Neural cell (in vitro differentiated cells): ENCODE measurements at places on chromosomes 4 and X. TPM values are rescaled to one million over a fixed set of nuclear protein-coding genes. Genes with fewer than 3 reads are reported as not detected.

Gene OTC
- not detected in 2 replicates for polyA plus RNA-seq

Gene PKD2
- 49.0 and 54.8 TPM in 2 replicates for polyA plus RNA-seq

Gene CTAG2
- not detected in 2 replicates for polyA plus RNA-seq

Gene ZFYVE28
- polyA plus RNA-seq, result 2.4 and 2.6 TPM in 2 replicates

Gene MAGEB6
- polyA plus RNA-seq, result not detected in 2 replicates

Gene PRSS12
- polyA plus RNA-seq, result 1.1 and 2.4 TPM in 2 replicates

Gene CYBB
- 0.40 and 0.83 TPM in 2 replicates for polyA plus RNA-seq

Gene BCLAF3
- polyA plus RNA-seq, result 34.6 and 148 TPM in 2 replicates

Gene MYOZ2
- polyA plus RNA-seq, result not detected in 2 replicates

Gene ANXA3
- polyA plus RNA-seq, result 0.27 and 0.74 TPM in 2 replicates

Gene GPR50
- polyA plus RNA-seq, result not detected in 2 replicates

Gene MRPL1
- polyA plus RNA-seq, result 40.2 and 41.9 TPM in 2 replicates

Gene TMEM31
- polyA plus RNA-seq, result 1.0 and 1.6 TPM in 2 replicates

Gene TRIM60
- not detected in 2 replicates for polyA plus RNA-seq

Gene EDNRA
- polyA plus RNA-seq, result 0.19 and 0.20 TPM in 2 replicates

Gene HS6ST2
- polyA plus RNA-seq, result 34.0 and 43.0 TPM in 2 replicates

Gene RAB39B
- 26.2 and 27.4 TPM in 2 replicates for polyA plus RNA-seq

Gene STPG2
- polyA plus RNA-seq, result not detected in 2 replicates

Gene ADAM29
- 0.48 and 1.2 TPM in 2 replicates for polyA plus RNA-seq

Gene PTTG2
- not detected in 2 replicates for polyA plus RNA-seq

Gene ERCC6L
- 0.12 and 0.28 TPM in 2 replicates for polyA plus RNA-seq

Gene AWAT2
- polyA plus RNA-seq, result not detected in 2 replicates

Gene MAGED4
- 320 and 389 TPM in 2 replicates for polyA plus RNA-seq
